Epithelial cell of prostate (primary cell): ENCODE measurements at places on chromosomes 2 and 18.
A peak's percentile ranks its signal among the peaks of the same experiment; 100 is the strongest.

DNA sequence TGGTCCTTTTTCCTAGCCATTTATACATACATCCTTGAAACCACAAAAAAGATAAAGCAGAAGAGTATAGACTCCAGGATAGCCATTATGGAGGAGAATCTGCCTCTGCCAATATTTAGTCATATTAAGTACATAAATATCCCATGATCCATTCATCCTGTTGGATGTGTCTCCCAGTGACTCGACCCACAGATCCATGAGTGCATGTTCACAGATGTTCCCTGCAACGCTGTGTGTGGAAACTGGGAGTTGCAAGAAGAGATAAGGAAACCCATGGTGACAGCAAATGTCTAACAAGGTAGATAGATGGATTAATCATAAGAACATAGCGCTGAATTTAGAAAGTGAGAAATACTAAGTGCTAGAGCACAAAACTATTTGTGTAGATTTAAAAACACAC lies 34.5 kb downstream of the STK39 start:
- DNase-seq, result no peak

- DNase-seq, result no peak
These were observed 26.7 kb downstream of the ATOH8 start for GRCh38 chr2:85780316-85781012.

- no peak for DNase-seq
These were observed 1152.9 kb downstream of the RPIA start for GRCh38 chr2:89844221-89844943.

DNA sequence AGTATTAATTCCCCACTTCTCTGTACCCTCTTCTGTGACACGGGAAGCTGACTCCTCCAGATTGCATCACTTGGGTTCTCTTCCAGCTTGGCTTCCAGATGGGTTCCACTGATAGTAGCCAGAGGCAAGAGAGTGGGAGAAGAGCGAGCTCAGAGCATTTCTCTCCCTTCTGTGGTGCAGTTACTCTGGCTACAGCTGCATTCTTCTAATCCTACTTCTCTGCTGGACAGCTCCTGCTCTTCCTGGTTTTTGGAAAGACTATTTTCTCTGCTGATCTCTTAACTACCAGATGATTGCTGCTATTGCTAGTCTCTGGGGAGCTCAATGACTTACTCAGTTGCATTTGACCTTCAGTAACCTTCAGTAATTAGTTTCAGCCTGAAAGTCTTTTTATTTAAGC lies 187.5 kb upstream of the MAP2 start:
- DNase-seq, result no peak

DNA sequence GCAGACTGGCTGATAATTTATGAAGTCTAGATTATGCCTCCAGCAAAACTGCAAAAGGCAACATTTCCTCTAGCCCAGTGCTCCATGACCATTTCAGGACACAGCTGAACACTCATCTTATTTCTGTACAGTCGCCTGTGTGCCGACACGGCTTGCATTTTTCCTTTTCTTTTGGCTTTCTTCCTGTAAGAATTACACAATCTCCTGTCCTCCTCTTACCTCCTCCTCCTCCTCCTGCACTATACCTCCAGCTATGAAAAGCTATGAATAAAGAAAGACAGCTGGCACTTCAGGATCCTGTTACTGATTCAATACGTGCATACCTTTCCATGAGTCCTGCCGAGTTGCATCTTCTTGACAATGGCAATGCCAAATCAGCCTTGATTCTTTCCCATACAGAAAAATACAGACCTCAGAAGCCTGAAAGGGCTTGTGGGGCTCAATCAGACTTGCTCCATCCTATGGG lies 32.2 kb upstream of the TRIB2 start:
- peak; percentile 34 for DNase-seq

GRCh38 chr18:26827581-26827980 lies 37.9 kb downstream of the AQP4 start:
- no peak for DNase-seq

DNA sequence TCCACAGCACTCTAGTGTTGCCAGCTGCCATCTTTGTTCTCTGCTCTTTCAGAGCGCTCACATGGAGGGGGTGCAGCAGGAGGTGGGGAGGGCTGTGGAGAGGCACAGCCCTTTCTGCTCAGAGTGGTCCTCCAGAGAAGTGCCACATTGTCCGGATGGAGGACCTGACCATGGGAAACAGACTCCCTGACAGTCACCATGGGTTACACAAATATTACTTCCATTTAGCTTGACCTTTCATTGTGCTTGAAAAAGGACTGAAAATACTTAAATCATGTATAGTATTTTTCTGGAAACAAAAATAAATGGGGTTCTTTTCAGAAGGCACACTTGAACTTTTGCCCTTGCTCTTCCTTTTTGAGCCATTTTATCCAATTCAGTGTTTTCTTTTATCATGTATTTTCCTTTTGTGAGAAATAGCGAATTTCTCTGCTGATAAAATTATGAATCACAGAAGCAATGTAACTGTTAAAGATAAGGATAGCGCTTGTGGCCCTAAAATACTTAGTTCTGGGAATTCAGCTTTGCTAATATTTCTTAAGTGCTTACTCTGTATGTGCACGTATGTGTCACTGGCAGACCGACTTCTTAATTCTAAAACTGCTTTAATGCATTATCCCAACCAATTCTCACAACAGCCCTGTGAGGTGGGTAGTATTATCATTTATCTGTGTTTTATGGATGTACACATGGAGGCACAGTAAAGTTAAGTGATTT lies 34.2 kb downstream of the SPATS2L start:
- DNase-seq, result no peak

GRCh38 chr2:156480376-156480775 lies 44.2 kb downstream of the GPD2 start:
- no peak for DNase-seq

DNA sequence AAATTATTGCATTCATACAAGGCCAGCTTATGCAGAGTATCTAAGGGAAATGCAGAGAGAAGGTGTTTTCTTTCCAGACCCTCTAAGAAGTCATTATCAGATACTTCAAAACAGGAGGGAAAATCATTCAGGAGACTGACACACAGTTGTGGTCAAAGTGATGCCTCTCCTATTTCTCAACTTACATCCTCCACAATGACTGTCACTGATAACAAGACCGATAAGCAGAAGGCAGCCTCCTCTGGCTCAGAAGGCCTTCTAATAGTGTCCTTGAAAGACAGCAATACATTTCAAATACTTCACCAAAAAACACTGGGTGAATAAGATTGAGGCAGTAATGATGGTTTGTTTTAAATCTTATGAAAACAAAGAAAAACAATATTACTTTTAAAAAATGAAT lies 199.7 kb downstream of the PIEZO2 start:
- DNase-seq, result no peak

DNA sequence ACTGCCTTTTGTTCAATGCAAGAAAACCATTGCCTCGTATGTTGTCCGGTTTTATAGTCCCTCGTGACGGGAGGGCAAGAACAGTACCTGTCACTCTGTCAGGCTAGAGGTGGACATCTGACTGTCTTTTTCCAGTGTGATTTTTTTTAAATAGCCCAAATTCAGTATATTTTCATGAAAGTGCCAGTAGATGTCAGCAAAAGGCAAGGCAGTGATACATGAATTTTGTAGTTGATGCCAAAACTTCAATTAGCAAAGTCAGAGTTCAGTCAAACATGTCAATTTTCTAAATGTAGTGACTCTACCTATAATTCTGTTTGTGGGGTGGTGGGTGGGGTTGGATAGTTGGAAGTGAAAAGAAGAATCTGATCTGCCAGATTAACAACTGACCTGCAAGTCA lies 296.0 kb upstream of the MC4R start:
- no peak for DNase-seq

DNA sequence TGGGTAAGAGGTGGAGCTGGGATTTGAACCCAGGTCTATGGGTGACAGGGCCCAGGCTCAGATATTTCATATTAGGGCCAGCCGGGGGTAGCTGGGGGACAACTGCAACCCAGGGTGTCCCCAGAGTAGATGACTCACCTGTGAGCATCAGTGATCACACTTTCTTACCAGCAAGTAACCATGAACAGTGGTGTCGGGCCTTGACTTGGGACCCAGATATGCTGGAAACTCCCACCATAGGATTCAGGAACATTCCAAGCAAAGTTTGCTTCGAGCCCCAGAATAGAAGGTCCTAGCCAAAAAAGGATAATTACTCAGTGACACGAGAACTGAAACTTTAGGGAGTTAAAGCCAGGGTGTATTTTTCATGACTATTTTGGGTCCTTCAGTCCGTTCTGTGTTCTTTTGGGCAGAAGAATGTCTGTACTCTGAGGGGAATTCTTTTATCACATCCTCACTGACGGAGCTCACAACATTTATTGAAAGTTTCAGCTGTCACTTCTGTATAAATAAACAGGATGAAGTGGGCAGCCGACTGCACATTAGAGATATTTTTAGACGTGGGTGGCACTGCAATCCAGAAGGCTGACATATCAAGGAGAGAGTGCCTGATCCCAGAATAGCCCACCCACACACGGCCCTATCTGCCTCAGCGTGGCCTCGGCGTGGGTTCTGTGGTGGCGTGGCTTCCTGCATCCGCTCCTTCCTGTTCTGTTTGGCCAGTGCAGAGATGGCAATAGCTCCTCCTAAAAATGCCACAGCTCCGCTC lies 45.6 kb downstream of the RAMP1 start:
- no peak for DNase-seq

GRCh38 chr2:74199871-74200305 lies 1.5 kb downstream of the MTHFD2 start:
- no peak for DNase-seq

- DNase-seq, result no peak
These were observed 227.6 kb downstream of the WDR7 start for GRCh38 chr18:56878711-56879110.

DNA sequence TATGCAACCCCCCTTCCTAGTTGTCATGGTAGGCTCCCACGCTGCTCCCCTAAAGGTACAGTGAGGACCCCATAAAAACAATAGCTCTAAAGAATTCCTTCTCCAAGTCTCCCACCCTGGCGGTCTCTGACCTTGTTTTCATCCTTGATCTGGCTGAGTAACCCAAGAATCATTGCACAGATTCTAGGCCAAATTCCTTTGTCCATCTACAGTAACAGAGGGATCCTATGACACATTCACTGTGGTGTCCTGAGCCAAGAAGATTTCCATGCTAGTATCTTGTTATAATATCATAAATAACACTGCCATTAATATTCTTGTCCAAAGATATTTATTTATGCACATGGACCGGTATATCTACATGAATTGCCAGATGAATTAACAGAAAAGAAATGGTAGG lies 240.2 kb downstream of the CYP26B1 start:
- no peak for DNase-seq

- no peak for DNase-seq
These were observed 66.8 kb upstream of the SEC11C start for GRCh38 chr18:59072727-59073421.

DNA sequence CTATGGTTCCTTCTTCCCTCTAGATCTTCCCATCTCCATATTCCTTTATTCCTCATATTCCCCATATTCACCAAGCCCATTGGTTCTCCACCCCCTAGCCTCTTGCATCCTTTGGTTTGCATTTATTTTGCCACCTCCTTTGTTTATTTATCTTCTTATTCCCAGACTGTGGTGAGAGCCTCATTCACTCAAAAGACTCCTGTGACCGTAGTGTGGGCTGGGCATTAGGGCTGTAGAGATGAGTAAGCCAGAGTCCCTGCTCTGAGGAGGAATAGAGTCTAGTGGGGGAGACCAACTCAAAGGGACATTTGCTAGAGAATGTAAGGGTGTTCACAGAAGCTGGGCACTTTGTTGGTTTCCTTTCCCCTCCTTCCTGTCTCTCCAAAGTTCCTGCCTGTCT lies 8.3 kb downstream of the ATG16L1 start:
- no peak for DNase-seq

DNA sequence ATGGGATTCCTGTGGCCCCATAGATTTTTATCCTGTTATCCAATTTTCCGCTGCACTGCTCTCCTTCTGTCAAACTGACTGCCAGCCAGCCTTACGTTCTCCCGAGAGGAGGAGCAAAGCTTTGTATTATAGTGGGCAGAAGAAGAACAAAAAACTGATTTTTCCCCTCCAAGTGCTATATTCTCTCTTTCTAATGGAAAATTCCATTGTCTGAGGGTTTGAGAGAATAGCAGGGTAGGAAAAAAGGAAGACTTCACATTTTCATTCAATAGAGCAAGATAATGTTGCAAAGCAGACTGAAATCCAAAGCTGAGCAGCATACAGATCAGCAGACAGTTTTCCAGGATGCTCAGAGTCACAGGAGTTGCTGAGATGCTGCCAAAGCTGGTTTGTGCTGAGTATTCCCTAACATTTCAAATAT lies 238.0 kb downstream of the UBE2E3 start:
- DNase-seq, result no peak

GRCh38 chr2:170148161-170148560 lies 29.8 kb upstream of the MYO3B start:
- peak; percentile 68 for DNase-seq

DNA sequence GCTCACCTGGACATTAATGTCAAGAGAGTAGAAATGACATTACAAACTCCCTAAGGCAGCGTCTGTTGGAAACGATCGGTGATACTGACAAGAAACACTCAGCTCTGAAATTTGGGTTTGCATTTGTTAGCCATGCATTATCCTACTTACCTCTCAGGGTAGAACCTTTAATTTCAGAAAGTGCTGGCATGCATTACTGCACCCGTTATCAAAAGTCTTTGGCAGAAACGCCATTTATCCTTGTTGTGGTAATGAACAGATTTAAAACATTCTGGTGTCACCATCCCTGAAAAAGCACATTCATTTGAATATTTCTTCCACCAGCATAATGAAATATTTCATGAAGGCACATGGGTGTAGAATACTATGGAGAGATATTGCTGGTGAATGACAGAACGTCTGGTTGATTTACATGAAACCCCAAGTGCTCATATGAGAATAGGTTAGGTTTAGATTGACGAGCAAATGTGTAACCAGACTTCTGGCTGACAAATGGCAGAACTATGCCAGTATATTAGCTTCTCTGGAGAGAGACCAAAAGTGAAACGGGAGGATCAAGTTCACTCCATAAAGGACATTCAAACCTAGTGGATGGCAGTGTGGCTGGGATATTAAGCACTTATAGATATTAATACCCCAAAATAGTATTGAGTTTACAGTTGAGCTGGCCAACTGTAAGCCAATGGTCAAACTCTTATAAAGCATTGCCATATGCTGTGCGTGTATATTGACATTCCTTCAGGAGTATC lies 53.5 kb upstream of the ITGB6 start:
- no peak for DNase-seq

DNA sequence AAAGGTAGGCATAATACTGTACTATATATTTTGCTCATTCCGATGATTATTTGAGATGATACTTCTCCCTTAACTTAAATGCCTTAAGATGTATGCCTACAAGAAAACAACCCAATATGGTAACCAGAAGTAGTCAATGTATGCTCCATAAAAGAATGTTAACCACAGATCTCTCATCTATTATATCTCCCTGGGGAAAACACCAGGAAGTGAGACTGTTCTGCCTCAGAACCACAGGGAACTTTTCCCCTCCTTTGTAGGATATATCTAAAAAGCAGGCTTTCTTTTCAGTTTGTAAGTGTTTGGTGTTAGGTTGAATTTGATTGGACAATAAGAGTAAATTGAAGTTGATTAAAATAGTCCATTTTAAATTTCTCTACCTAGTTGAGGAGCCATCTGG lies 1160.5 kb upstream of the NXPH2 start:
- DNase-seq, result no peak

DNA sequence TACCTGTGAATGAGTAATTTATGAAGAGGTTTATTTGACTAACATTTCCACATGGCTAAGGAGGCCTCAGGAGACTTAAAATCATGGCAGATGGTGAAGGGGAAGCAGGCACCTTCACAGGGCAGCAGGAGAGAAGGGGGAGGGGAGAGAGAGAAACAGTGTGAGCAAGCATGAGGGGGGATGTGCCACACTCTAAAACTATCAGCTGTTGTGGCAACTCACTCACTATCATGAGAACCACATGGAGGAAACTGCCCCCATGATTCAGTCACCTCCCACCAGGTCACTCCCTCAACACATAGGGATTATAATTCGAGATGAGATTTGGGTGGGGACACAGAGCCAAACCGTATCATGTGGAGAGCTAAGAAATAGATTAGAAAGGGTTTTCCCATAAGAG lies 309.0 kb downstream of the RDH14 start:
- DNase-seq, result no peak
